Kidney epithelial cell (primary cell): ENCODE measurements at places on chromosomes 7 and 10. TPM values are rescaled to one million over a fixed set of nuclear protein-coding genes. Genes with fewer than 3 reads are reported as not detected.

The LIPJ gene
- 0.08 TPM in 1 of 2 replicates, not detected in the other for total RNA-seq

The ZNF467 gene
- 0.48 TPM in 1 of 2 replicates, not detected in the other for total RNA-seq

The ZNF488 gene
- 0.29 and 0.68 TPM in 2 replicates for total RNA-seq

The ITIH5 gene
- 0.82 and 1.5 TPM in 2 replicates for total RNA-seq

DNA sequence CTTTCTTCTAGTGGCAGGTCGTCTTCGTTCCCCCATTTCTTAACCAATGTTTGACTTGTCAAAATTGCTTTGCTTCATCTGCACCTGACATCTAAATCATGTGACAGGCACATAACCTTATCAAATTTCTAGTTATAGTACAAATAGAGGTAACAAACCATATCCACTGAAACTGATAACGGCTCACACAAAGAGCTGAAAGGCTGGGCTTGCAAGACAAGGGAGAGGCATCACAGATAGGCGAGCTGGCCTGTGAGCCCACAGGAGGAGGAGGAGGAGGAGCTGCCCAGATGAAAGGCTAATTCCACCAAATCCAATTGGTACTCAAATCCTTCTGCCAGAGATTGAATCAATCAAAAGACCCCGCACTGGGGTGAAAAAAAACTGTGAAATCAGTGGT, 80.2 kb upstream of the NEBL start:
- DNase-seq: no peak

GRCh38 chr10:103259989-103260388, 14.3 kb downstream of the RPEL1 start:
- no peak for DNase-seq
